ENCODE measurements at places on chromosomes 16 and 17.

GRCh38 chr17:4313221-4314114 is 49.7 kb upstream of the ANKFY1 start:
- DNase-seq, result no peak

- DNase-seq, result no peak
These were observed 4.2 kb downstream of the USP6 start for GRCh38 chr17:5120036-5120435.

DNA sequence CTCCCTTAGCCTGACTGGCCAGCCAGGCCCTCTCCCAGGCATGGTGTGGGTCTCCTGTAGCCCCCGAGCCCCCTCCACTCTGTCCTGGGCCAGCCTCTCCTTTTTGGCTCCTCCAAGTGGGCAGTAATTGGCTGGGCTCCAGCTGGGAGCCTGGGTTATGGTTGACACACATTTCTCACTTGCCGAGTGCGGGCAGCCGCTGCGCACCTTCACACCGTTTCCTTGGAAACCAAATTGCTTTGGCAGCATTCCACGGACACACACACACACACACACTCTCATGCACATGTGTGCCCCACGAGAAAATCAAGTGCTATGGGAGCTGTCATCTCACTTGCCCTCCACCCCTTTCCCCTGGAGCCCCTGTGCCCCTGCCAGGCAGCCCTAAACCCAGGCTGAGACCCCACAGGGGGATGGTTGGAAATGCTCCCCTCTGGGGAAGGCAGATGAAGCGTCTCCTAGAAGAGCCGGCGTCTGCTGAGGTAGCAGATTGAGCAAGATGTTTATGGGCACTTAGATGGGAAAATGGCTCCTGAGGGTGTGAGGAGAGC is 402.7 kb upstream of the TNRC6C start:
- DNase-seq, result no peak

DNA sequence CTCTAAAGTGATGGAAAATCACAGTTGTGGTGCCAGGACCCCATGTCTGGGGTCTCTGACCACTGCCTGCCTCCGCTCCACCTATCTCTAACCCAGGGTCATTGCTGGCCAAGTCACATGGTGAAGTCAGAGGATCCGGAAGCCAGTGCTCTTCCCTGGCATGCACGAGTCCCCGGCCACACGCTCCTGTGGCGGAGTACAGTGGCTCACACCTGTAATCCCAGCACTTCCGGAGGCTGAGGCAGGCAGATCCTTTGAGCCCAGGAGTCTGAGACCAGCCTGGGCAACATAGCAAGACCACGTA is 21.5 kb upstream of the RBFOX3 start:
- no peak for DNase-seq

- no peak for DNase-seq
These were observed 89.8 kb downstream of the C16orf95 start for GRCh38 chr16:87227296-87227951.

DNA sequence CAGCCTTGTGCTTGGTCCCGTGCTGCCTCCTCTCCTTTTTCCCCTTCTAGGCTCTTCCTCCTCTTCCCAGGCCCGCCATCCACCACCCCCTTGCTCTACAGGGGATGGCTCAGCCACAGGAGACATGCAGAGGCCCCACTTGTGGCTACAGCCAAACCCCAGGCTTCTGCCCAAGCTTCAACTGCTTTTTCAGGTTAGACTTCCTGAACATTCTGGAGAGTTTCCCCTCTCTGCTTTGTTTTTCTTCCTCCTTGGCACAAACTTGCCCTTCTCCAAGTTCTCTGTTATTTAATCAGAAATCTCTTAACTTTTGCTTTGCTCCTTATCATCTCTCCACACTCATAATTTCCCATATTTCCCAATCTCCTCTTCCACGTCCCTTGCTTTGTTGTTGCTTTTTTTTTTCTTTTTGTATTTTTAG is 18.3 kb upstream of the HAS3 start:
- DNase-seq, result no peak

DNA sequence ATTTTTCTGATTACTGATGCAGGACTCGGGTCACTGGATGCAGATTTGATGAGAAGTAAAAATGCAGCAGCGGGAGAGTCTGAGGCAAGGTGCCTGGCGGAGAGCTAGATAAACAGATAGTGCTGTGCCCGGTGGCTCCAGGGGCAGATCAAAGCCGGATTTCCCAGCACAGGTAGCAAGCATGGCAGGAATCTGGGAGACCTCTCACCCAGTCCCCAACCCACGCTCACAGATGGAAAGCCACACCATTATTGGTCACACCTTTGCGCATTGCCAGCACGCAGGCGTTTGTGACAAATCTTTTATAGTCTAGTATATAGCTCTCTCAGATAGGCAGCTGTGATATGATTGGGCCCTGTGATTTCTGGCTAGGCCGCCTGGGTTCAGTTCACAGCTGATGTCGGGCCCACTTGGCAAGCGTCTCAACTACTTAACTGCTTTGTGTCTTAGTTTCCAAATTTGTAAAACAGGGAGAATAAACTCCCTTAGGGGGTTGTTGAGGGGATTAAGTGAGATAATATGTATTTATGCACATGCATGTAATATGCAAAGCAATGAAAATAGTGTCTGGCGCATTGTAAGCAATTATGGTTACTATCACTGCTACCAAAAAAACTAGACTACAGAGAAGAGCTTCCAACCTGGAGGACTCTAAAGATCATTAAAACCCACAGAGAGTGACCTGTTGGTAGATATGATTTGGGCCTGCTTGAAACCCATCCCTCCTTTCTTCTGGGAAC is 42.0 kb upstream of the NFAT5 start:
- DNase-seq, result no peak

- no peak for DNase-seq
These were observed 149.5 kb upstream of the COX10 start for GRCh38 chr17:13919818-13920217.

DNA sequence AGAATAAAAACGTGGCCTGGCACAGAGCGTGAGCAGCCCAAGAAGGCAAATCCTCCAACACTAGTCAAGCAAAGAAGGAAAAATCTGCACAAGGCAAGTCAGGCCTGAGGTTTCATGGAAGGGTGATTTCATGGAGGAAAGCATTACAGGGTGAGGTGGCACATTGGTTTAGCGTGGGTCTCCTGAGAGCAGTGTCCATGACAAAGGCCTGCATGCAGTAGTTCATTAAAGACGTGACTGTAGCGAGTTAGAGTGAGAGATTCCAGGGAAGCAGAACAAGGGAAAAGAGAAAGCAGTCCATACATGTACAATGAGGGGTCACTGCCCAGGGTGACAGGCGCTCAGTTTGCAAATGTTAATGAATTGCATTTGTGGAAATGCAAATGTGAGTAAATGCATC is 285.0 kb upstream of the ERCC4 start:
- no peak for DNase-seq

- no peak for DNase-seq
These were observed 1.4 kb upstream of the DYNLL2 start for GRCh38 chr17:58081646-58082340.

DNA sequence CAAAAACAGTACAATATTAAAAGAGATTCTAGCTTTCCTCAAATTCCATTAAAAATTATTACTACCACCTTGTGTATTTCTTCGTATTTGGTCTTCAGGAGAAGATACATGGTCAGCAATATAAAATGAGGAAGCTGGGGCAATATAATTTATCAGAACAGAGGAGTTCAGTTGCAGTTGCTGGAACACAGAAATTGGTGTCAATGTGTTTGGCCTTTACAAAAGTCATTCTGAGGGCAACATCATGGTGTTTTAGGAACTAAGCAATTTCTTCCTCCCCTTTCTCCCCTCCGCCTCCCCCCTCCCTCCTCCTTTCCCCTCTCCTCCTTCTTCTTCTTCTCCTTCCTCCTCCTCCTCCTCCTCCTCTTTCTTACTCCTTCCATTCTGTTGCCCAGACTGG is 102.1 kb downstream of the YPEL2 start:
- DNase-seq, result no peak

GRCh38 chr17:17508019-17508535 is 11.9 kb upstream of the RASD1 start:
- no peak for DNase-seq

DNA sequence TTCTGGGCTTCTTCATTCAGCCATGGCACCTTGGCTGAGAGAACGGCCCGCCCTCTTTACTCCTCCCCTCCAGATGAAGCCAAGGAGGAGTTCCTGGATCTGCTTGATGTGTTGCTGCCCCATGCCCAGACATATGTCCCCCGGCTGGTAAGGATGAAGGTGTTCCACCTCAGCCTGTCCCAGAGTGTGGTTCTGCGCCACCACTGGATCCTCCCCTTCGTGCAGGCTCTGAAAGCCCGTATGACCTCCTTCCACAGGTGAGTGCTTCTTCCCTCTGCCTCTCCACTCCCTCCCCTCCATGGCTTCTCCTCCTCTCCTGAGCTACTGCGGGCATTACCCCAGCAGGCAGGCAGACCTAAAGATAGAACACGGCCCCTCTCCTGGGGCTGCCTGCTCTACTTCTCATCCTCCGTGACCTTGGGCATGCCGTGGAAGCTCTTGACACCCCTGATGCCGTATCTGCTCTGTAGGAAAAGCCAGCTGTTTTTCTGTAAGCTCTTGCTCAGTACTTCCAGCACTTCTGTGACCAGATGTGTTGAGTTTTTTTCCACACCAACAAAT is 8.7 kb downstream of the USB1 start:
- no peak for DNase-seq

GRCh38 chr16:11363927-11364258 is 18.6 kb downstream of the RMI2 start:
- DNase-seq, result no peak

- DNase-seq, result no peak
These were observed 681 bp downstream of the XPO6 start for GRCh38 chr16:28210979-28211588.

- no peak for DNase-seq
These were observed 4.9 kb downstream of the MAP3K14 start for GRCh38 chr17:45311760-45312476.

DNA sequence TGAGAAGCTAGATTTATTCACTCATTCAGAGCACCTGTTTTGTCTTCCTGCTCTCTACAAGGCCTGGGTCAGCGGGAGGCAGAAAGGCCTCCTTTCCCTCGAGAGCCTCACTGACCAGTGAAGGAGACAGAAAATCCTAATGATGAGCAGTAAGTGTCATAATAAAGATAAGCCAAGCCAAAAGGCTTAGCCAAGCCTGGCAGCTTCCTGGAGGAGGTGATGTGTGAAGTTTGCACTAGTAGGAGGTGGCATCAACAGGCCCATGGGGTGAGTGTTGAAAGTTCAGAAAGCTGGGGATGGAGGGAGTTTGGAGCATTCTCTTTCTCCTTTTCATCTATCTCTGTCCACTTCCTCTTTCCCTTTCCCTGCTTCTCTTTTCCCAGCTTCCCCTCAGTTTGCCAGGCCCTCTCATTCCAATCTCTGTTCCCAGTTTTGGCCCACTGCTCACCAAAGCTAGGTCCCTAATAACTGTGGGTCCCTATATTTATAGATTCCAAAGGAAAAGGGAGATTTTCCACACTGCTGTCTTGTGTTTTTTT is 16.5 kb upstream of the SPNS3 start:
- DNase-seq, result no peak

- no peak for DNase-seq
These were observed at the start of gene CCL5 for GRCh38 chr17:35879773-35880654. Gene CCL5 (minus strand): TSS chr17:35880360.

- no peak for DNase-seq
These were observed 124.5 kb downstream of the GAS7 start for GRCh38 chr17:10073941-10074340.

Data from HS-27A (cell line).